Hair follicular keratinocyte (primary cell): ENCODE measurements at places on chromosomes 3 and 15. TPM values are rescaled to one million over a fixed set of nuclear protein-coding genes. Genes with fewer than 3 reads are reported as not detected.

The PGBD4 gene
- total RNA-seq = 0.46 and 0.47 TPM in 2 replicates

The SLC51A gene
- total RNA-seq = not detected in 2 replicates

The COMMD4 gene
- 76.2 and 115 TPM in 2 replicates for total RNA-seq

The ICE2 gene
- 29.4 and 38.0 TPM in 2 replicates for total RNA-seq

The FES gene
- 1.9 and 2.1 TPM in 2 replicates for total RNA-seq

The C3orf85 gene
- not detected in 2 replicates for total RNA-seq

The CHRNB4 gene
- not detected in 2 replicates for total RNA-seq

The ALPK3 gene
- total RNA-seq = 0.08 TPM in 1 of 2 replicates, not detected in the other
